Hematopoietic multipotent progenitor cell treated with erythropoietin and hydrocortisone succinate and interleukin-3 and kit ligand, for 6 days (in vitro differentiated cells): ENCODE measurements at places on chromosomes 5 and 9.

- no peak for DNase-seq
Measured at GRCh38 chr5:150156027-150156368, 353 bp upstream of the PDGFRB start.

GRCh38 chr5:177555665-177556064 is 1.3 kb upstream of the FAM193B start:
- no peak for DNase-seq

GRCh38 chr5:146447734-146448380 is 724 bp downstream of the TCERG1 start:
- DNase-seq: peak; percentile 74

DNA sequence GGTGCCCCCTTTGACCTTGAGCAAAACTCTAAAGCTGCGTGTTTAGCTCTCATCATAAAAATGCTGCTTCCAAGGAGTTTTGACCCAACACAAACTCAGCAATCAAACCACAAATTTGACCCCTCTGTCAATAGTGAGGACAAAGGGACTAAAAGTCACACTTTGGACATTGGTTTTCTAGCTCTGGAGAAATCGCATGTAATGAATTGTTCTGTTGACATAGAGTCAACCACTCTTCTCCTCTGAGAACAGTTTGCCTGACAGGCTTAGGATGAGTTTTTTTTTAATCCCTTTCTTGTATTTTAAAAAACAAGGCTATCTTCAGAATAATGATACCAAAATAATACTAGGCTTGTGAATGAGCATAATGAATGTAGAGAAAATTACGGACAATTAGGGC is 61.1 kb upstream of the MAN2A1 start:
- DNase-seq: no peak

DNA sequence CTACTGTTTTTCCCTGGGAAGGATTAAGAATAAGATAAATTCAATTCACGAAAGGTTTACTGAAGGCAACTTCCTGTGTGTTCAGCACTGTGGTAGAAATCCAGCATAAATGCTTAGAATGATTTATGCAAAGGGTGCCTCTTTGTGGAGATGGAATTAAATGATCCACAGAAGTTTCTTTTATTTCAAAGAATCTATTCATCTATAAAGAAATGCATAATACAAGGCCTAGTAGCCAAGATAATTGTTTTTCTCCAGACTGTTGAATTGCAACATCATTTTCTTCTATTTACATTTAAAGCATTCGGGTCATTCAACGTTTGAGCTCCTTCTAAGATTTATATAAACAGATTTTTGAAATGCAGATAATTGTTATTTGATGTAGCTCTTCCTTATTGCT is 138.8 kb upstream of the NFIL3 start:
- DNase-seq: no peak

GRCh38 chr9:16145196-16145950 is 592.5 kb downstream of the CCDC171 start:
- no peak for DNase-seq

GRCh38 chr5:88883836-88884607 is 1.0 kb upstream of the MEF2C start:
- peak; percentile 83 for DNase-seq

- no peak for DNase-seq
Measured at GRCh38 chr5:35476797-35477196, 140.9 kb upstream of the SPEF2 start.

- DNase-seq: peak; percentile 22
Measured at GRCh38 chr5:119179857-119180641, 109.2 kb downstream of the DMXL1 start.

GRCh38 chr5:17212191-17212590 is 5.2 kb upstream of the BASP1 start:
- no peak for DNase-seq

GRCh38 chr5:96022971-96023370 is 61.3 kb upstream of the ELL2 start:
- DNase-seq: no peak

DNA sequence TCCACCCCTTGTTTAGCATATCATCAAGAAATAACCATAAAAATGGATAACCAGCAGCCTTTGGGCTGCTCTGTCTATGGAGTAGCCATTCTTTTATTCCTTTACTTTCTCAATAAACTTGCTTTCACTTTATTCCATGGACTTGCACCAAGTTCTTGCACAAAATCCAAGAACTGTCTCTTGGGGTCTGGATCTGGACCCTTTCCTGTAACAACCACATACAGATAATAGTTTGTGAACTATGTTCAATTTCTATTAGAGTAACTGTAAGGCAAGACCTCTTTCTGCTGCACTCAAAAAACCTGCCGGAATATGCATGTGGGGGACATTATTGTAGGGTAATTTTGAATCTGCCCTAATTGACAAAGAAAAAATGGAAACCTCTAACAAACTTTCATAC is 66.9 kb upstream of the TMEM215 start:
- no peak for DNase-seq
